ENCODE measurements at places on chromosomes 3 and 15.
A peak's percentile ranks its signal among the peaks of the same experiment; 100 is the strongest.

- no peak for DNase-seq
Observed at GRCh38 chr15:72585476-72586058, 68.9 kb upstream of the GOLGA6B start.

DNA sequence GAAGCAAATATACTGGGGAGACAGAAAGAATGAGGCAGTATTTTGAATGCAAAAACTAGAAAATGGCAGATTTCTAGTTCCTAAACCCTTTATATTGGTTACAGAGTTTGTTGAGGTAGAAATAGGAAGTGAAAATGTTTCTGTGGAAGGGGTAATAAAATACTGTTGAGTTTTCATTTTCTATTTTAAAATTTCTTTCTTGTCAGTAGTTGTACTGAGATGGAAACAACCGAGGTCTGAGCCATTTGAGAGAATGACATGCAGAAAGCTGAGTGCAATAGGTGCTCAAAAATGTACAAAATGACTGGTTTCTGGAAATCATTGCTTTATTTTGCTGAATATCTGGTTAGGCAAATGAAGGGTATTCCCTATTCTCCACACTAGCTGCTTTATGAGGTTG, 361.4 kb downstream of the CHL1 start:
- DNase-seq = no peak

GRCh38 chr3:56789076-56789475, 12.7 kb downstream of the ARHGEF3 start:
- no peak for DNase-seq

- DNase-seq = no peak
Observed at GRCh38 chr3:66860771-66861170, 137.3 kb upstream of the KBTBD8 start.

GRCh38 chr15:27587810-27588209, 511.3 kb downstream of the OCA2 start:
- no peak for DNase-seq

- DNase-seq = no peak
Observed at GRCh38 chr3:126419886-126420786, 25.4 kb downstream of the CFAP100 start.

DNA sequence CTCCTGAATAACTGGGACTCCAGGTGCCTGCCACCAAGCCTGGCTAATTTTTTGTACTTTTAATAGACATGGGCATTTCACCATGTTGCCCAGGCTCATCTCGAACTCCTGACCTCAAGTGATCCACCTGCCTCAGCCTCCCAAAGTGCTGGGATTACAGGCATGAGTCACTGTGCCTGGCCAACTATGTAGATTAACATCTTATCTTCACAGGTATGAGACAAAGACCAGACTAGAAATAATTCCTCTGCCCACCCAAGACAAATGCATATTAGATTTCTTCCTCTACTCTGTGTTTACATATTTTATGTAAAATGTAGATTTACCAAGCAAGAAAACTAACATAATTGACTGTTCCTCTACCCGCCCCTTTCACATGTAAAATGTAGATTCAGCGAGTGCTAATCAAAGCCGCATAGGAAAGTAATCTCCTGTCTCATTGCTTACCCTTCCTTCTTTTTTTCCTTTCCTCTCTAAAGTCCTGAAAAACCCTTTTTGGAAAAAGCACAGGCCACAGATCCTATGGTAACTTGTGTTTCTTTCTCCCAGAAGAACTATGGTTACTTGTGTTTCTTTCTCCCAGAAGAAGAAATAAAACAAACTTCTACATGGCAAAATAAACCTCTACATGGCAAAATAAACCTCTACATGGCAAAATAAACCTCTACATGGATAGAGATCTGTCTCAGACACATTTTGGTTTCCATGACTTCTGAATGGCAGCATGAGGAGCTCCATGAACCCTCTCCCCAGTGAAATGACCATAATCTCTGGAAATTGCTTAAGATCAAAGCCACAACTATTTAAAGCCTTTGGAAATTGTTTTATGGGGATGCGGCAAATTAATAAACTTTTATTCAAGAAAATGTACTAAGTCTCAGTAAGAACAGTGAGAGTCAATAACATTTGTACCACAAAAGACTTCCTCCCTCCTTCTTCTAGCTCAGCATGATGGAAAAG, 9.1 kb upstream of the ABHD2 start:
- no peak for DNase-seq

- no peak for DNase-seq
Observed at GRCh38 chr3:159114582-159114981, 312.7 kb downstream of the MFSD1 start.

- no peak for DNase-seq
Observed at GRCh38 chr3:5095886-5096285, 26.2 kb upstream of the ARL8B start.

DNA sequence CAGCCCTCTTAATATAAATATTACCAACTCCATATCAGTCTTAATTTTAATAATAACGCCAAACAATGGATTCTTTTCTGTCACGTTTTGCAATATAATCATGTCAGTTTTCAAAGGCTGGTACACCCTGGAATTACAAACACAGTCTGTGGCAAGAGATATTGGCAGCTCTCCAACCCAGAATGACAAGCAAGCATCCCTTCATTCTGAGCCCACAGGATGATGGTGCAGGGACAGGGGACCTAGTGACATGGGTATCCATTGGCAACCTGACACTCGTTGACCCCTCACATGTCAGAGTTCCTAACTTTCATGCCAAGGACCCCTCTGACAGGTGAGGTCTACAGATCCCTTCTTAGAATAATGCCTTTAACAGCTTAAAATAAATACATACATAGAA, 154.5 kb upstream of the TSC22D2 start:
- no peak for DNase-seq

DNA sequence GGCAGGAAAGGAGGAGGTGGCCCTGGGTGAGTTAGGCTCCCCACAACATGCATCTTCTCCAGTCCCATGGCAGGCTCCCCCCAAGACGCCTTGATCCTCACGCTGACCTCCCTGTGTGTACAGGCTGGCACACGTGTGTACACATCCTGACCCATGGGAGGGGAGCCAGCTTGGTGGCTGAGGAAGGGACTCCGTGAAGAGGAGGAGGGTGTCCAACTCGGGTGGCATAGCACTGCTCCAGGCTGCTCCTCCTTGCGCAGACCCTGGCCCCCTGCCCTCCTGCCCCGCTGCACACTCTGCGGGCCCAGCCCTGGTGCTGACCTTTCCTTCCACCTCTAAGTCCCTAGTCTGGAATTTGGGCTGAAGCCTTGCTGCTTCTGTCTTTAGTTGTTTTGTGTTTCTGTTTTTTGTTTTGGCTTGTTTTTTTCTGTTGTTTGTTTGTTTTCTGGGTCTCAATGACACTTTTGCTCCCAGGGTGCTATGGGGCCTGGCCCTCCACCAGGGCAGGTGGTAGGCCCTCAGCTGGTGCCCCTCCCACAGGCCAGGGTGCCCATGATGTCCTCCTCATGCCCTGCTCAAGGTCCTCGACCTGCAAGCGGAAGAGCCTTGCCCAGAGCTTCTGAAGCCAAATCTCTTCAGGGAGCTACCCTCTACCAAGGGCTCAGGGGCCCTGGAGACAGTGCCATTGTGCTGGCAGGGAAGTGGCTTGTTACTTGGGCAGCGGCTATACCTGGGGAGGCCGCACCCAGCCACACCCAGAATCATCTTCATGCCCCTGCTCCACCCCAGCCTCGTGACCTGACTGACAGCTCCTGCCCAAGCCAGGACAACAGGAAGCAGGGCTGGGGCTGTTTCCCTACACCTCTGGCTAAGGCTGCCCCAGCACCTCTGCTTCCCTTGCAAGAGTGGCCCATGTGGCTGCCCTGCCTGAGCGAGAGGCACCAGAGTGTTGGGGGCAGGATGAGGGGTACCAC, 5.1 kb downstream of the EPHB3 start:
- DNase-seq = no peak

DNA sequence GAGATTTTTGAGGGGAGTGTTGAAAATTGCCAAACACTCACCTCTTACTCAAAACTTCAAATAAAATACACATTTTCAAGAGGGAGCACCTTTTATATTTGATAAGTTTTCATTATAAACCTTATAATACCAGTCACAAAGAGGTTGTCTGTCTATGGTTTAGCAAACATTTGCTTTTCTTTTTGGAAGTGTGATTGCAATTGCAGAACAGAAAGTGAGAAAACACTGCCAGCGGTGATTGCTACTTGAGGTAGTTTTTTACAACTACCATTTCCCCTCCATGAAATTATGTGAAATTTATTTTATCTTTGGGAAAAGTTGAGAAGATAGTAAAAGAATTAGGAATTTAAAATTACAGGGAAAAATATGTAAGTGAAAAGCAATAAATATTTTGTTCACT, 20.1 kb downstream of the DIPK2A start:
- DNase-seq = no peak

DNA sequence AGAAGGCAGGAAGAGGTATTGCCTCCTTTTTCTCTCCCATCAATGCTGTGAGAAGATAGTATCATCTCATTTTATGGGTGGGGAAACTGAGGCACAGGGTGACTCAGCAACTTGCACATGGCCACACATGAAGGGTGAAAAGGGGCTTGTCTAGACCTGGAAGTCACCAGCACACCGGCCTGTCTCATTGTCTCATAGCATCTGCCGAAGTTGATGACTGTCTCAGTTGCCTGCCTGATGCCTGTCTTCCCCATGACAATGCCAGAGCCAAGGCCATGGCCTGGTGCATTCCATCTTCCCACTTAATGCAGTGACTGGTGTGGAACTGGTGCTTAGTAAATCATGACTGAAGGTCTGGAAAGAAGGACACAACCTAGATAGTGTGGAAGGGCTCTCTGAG, 27.9 kb upstream of the PRR23E start:
- no peak for DNase-seq

DNA sequence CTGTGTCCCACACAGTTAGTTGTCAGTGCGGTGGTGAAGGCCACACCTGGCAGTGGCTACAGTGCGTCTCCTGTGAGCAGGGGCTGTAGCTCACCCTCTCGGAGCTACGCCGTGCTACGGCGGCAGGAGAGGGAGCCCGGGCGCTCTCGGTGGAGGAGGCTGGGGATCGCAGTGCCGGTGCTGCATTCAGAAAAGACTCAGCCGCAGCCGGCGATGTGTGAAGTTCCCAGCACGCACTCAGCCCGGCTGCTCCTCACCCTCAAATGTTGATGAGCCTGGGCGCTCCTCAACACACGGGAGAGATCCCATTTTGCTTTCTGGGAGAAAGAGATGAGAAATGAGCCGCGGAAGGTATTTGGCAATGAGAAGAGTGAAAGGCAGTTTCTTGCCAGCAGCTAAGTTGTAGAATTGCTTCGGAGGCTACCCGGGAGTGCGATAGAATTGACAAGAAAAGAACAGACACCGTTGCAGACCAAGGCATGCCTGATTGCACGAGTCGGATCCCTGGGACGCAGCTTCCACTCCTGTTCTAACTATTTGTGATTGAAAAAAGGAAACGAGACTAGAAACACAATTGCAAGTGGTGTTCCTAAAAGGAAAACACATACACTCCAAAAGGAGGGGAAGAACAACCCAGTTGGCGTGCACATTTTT, at the start of gene UNC13C:
TSS of gene UNC13C (plus strand) at position 189 of the 654 bp plus-strand sequence. CDS start 34,463 bp downstream, outside the sequence.
- DNase-seq = no peak

GRCh38 chr3:170908235-170909116, at the start of gene EIF5A2:
TSS of gene EIF5A2 (minus strand) at chr3:170908637. CDS start at chr3:170907806, 831 bp downstream.
- peak; percentile 45 for DNase-seq

DNA sequence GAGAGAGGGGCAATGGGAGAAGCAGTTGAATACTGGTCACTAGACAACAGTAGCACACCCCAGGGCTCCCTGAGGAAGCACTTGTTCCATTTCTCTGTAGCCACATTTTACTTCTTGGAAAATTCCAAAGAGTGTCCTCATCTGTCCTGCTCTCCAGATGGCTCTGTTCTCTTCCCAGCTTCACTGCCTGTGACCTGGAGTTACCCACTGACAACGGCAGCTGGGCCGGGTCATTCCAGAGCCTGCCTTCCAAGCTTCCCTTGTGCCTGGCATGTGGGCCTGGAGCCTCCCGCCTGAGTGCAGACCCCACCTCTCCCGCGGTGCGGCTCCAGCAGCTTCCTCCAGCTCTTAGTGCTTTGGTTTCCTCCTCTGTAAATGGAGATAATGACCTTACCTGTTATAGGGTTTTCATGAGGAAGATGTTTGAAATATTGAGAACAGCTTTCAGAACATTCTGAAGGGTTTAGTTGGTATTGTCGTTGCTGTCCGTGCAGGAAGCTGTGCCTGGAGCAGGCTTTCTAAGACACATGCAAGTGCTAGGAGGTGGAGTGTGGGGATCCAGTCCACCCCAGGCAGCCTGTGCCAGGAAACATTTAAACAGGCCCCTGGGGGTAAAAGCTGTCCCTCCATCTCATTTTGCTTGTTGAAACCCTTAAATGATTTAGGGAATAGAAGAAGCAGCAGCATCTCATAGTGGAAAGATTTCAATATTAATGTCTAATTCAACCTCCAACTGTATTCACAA, 24.8 kb downstream of the EFCC1 start:
- no peak for DNase-seq

DNA sequence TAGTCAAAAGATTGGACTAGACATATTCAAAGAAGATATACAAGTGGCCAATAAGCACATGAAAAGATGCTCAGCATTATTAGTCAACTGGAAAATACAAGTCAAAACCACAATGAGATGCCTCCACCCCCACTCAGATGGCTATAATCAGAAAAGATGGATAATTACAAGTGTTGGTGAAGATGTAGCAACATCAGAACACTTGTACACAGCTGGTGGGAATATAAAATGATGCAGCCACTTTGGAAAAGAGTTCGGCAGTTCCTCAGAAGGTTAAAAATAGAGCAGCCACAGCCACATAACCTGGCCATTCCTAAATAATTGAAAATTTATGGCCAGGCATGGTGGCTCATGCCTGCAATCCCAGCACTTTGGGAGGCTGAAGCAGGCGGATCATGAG, 38.4 kb downstream of the HEG1 start:
- DNase-seq = no peak

DNA sequence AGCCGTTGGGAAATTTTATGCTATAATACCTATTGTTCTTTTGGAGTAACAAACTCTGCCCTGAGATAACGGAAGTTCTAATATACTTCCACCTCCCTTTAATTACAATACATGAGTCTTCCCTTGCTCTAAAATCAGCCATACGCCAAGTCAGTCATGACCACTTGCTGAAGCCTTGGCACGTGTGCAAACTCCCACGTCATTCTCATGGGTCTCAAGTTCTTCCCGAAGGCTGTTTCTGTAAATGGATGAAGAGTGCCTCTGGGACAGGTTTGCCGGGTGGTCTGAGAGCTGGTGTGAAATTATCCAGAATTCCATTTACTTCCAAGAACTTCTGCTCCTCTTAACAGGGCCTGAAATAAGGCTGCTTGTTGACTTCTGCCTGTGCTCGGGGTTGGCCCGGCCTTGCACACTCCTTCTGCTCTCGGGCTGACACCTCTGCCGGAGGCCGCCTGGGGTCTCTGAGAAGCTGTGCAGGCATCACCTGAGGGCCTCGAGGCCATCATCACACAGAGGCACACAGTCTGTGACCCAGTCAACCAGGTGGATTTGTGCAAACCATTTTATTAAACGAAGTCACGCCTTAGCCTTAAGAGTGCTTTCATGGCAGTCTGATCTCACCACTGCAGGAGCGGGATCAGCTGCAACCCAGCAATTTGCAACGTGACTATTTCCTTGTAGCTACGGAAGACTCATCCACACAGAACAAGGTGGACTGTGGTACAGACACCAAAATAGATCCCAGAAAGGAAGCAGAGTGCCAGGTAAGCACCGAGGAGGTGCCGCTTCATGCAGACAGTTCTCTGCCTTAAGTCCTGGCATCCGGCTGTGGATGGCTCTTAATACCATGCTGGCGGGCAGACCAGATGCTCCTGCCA, 120.1 kb downstream of the ADAMTS17 start:
- DNase-seq = no peak

GRCh38 chr3:31413515-31413914, 119.2 kb upstream of the STT3B start:
- no peak for DNase-seq

- DNase-seq = no peak
Observed at GRCh38 chr3:143525408-143525807, 322.9 kb downstream of the SLC9A9 start.

All from glomerular endothelial cell (primary cell).